ENCODE measurements at places on chromosomes 7 and 10.

DNA sequence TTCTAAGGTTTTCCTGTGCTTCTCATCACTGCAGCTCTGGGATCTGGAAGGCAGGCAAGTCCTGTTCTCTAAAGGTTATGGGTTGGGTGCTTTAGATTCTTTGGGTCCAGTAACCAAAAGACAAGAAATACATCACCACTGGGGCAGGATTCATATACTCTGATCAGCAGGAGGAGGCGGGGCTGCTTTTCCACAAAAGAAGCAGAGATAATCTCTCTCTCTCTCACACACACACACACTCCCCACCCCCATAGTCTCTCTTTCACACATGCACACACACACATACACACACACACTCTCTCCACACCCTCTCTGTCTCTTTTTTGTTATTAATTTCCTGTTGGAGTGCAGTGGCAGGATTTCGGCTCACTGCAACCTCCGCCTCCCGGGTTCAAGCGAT is 13.0 kb upstream of the ACBD5 start:
- DNase-seq, result no peak

GRCh38 chr7:39987641-39988347 is 37.7 kb downstream of the CDK13 start:
- no peak for DNase-seq

GRCh38 chr10:79479283-79479909 is 32.9 kb upstream of the EIF5AL1 start:
- no peak for DNase-seq

DNA sequence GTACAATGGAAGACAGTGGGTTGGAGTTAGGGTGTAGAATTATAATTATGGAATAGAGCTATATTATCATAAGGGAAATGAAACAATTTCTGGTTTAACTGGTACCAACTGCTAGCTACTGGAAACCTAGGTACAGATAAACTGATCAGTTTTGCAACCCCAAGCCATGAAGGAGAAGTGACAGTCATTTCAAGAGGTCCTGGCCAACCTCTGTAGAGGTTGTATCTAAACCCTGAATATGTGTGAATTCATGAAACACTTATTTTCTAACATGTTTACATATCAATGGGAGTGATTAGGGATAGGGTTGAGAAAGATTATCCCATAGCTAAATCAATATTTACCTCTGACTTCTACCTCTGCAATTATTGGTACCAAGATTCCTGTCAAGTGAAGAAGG is 29.9 kb upstream of the CC2D2B start:
- no peak for DNase-seq

DNA sequence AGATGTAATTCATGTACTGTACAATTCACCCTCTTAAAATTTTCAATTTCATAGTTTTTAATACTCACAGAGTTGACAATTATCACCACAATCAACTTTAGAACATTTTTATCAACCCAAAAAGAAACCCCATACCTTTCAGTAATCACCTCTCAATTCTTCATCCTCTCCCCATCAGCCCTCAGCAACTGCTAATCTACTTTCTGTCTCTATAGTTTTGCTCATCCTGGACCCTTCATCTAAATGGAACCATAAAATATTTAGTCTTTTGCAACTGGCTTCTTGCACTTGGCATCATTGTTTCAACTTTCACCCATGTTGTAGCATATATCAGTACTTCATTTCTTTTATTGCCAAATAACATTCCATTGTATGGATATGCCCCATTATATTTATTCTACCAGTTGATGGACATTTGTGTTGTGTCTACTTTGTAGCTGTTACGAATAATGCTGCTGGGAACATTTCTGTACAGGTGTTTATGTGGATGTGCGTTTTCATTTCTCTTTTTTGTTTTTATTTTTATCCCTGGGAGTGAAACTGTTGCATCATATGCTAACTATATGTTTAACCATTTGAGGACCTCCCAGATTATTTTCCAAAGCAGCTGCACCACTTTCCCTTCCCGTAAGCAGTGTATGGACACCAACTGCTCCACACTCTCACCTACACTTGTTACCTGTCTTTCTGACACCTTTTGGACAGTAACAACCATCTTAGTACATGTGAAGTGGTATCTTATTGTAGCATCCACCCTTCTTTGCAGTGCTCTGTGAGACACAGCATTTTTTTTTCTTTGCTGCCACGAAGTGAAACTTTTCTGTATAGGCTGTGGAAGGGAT is 65.4 kb upstream of the APBB1IP start:
- no peak for DNase-seq

DNA sequence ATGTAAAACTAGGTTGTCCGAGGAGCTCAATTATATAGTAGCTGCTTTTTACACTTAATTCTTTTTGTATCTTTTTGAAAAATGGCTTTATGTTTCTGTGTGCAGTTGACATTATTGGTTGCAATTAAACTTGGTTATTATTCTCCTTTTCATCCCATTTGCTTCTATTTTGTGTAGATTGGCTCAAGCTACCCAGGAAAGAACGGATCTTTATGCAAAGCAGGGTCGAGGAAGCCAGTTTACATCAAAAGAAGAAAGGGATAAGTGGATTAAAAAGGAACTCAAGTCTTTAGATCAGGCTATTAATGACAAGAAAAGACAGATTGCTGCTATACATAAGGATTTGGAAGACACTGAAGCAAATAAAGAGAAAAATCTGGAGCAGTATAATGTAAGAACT is 16.5 kb downstream of the SMC3 start:
- DNase-seq, result no peak

DNA sequence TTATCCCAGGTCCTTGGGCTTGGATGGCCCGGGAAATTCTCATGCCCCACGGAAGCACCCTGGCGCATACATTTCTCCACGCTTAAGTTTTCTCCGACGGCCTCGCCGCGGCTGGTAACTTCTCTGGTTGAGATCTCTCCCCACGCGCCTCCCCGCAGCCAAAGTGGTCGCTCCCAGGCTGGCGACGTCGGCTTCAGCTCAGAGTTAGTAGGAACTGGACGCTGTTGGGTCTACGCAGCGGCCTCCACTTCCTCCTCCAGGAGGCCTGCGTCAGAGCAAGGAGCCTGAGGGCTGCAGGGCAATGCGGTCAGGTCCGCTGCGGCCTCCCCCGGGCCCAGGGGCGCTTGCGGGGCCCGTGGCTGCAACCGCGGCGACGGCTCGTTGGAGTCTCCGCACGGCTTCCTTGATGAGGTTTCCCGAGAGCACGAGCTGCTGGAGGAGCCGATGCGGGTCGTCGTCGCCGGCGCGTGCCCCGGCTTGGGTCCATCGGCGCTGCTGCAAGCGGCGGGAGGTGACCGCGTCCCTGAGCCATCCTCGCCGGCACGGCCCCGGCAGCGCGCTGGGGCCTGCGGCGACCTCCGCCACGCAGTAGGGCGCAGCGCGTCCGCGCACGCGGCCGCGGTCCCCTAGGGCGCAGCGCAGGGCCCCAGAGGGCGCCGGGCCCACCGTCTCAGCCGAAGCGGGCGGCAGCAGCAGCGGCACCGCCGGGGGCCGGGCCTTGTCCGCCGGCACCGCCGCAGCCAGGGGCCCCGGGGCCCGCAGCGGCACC is 744 bp downstream of the FRAT2 start:
- DNase-seq, result peak; percentile 54

GRCh38 chr7:119392-120163 is 72.8 kb upstream of the FAM20C start:
- DNase-seq, result peak; percentile 27

GRCh38 chr7:84495128-84495527 is 300.5 kb upstream of the SEMA3A start:
- no peak for DNase-seq

GRCh38 chr7:40457776-40458480 is 323.1 kb downstream of the SUGCT start:
- no peak for DNase-seq

DNA sequence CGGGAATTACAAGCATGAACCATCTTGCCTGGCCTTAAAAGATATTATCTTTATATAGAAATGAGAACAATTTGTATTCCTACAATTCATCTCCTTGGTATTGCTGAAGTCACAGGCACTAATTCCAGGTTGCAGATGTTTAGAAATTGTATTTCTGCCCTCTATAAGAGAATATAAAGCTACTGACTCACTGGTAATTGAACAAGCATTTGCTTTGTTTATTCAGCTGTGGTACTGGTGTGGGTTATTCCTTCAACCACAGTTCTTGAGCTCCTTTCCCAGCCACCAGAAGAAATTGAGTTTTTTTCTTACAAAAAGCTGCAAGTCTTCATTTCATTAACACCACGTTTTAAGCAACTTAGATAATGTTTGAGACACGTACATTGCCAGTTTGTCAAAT is 29.0 kb upstream of the MPP7 start:
- DNase-seq, result peak; percentile 95

DNA sequence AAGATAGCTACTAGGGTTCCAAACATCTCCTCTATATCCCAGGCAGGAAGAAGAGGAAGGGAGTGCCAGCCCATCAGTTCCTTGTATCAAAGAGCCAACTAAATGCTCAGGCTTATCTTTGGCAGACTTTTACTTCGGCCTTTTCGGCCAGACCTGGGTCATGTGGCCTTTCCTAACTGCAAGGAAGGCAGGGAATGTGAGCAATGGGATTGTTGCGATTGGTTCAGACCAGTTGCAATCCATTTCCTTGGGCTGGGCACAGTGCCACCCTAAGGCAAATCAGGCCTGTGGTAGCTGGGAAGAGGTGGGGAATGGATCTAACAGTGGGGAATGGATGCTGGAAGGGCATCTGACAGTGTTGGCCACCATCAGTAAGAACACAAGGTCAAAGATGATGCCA is 109.9 kb downstream of the RPS24 start:
- DNase-seq, result no peak

GRCh38 chr10:69673521-69673920 is 43.5 kb downstream of the FAM241B start:
- DNase-seq, result no peak

- DNase-seq, result peak; percentile 80
Observed at GRCh38 chr7:95476904-95477594, 8.7 kb upstream of the ASB4 start.

DNA sequence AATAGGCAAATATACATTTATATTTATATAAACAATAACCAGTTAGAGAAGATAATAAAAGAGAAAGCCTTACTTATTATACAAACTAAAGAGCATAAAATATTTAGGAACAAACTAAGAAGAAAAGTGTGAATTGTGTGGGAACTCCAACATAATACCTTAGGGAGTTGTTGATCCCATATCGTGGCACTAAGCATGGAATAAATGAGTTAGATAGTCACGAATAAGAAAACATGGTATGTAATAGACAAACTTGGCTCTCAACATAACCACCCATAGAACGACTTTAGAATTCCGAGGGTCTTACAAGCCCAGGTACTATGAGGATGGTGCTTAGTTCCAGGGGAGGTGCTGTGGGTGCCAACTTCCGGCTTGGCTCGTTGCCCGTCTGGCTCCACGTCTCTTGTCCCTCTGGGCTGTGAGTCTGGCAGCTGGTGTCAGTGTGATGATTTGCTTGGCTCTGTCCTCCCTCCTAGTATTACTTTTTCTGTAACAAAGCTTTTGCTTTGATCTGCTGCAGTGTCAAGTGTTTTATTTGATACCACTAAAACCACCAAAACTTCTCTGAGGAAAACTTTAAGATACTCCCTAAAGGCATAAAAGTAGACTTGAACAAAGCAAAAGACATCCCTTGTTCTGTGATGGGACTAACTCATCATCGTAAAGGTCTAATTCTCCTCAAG is 9.5 kb upstream of the RBM20 start:
- no peak for DNase-seq

- DNase-seq, result peak; percentile 36
Observed at GRCh38 chr7:47710201-47710935, 128.5 kb upstream of the TNS3 start.

DNA sequence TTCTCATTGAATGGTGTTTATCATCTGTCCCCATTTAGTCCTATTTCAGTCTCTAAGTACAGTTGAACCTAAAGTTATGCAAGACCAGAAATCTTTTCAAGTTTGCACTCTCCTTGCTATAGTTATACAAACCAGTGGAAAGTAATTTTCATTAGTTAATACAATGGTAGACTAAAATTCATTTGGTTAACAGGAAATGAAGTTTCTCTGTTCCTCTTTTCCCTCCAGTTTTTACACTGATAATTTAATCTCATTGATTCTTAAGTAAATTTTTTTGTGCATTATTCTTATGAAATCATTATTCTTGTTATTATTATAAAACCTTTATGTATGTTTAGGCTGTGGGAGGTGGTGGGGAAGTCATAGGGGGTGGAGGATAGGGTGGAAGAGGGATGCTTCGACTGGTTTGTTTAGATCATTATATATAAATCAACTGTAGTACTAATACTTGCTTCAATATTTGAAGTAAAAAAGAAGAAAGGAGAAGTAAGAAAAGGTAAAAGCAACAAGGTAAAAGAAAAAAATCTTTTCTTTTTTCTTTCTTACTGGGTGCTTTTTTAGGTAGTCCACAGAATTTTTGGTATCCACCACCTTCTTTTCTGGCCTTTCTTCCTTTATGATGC is 104.1 kb downstream of the GPR85 start:
- no peak for DNase-seq

DNA sequence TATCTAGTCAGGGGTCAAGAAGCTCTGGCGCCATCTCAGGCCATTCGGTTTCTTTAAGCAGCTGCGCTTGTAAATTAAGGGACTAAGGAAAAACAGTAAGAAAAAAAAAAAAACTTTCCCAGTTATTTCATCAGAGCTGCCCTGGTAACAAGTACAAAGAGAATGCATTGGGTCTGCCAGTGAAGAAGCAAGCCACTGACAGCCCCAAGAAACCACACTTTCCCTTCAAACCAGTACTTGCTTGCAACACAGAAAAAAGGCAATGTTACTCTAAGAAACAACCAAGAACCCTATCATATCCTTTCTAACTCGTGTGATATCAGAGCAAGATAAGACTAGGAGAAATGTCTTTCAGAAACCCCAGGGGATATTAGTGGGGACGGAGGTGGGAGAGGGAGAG is 40.6 kb upstream of the AOAH start:
- DNase-seq, result no peak

DNA sequence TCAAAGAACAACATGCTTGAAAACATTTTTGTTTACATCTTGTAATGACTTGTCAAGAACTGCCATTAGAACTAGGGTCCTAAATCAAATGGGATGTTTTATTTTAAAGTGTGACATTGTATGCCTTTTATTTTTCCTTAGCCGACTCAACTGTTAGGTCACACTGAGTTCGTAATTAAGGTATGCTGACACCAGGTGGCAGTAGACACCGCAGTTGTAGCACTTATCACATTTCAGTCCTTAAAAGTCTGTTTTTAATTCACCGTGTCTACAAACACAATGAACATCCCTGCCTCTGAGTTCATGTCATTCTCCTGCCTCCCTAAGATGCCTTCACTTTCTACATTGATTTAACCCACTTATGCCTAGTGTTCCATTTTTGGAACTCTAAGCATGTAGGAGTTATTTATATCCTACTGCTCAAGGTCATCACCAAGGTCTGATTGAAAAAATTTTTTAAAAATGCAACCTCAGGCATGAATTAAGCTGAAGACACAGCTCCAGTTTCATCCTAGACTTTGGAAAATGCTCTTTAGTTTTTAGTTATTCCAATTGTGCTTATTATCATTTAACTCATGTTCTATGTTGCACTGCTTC is 186.1 kb downstream of the BMPER start:
- peak; percentile 65 for DNase-seq

GRCh38 chr7:115368998-115369397 is 447.1 kb downstream of the MDFIC start:
- no peak for DNase-seq
